Body of pancreas (tissue), 4 donors: ENCODE measurements at places on chromosomes 7 and 10.

- peak; percentile 94 for DNase-seq
- peak within 1 kb of the TSS; percentile 99 for H3K27ac ChIP-seq
- H3K4me1 ChIP-seq = peaks cover 49% of the 10 kb centered on the region
- H3K36me3 ChIP-seq = no peaks in the 10 kb centered on the region
Measured at GRCh38 chr7:21427871-21428658, at the start of gene SP4. TSS of gene SP4 (plus strand) at chr7:21428083. CDS start at chr7:21428252, 169 bp downstream.

DNA sequence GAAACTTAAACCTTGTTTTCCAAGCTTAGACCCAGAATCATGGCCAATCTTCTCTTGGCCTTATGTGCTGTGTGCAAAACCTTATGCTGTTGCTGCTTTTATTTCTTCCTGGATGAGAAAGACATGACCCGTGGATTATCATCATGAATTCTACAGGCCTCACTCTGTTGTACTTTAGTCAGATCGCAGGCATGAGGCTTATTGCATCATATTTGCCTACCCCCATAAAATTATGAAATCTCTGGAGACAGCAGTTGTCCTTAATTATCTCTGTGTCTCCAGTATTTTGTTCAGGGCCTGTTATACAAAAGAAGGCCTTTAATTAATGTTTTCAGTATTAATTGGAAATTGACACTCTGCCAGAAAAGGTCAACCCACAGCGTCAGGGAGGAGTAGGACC lies 71.6 kb downstream of the PLCE1 start:
- no peak for DNase-seq
- peaks cover 5% of the 10 kb centered on the region for H3K4me1 ChIP-seq
- no peak overlapping the region for H3K4me3 ChIP-seq
- no peak overlapping the region for H3K27ac ChIP-seq

- H3K27ac ChIP-seq = no peak overlapping the region
- H3K27me3 ChIP-seq = no peaks in the 10 kb centered on the region
- H3K4me3 ChIP-seq = no peak overlapping the region
- no peaks in the 10 kb centered on the region for H3K36me3 ChIP-seq
Measured at GRCh38 chr10:34731885-34732701, 83.0 kb downstream of the PARD3 start.

DNA sequence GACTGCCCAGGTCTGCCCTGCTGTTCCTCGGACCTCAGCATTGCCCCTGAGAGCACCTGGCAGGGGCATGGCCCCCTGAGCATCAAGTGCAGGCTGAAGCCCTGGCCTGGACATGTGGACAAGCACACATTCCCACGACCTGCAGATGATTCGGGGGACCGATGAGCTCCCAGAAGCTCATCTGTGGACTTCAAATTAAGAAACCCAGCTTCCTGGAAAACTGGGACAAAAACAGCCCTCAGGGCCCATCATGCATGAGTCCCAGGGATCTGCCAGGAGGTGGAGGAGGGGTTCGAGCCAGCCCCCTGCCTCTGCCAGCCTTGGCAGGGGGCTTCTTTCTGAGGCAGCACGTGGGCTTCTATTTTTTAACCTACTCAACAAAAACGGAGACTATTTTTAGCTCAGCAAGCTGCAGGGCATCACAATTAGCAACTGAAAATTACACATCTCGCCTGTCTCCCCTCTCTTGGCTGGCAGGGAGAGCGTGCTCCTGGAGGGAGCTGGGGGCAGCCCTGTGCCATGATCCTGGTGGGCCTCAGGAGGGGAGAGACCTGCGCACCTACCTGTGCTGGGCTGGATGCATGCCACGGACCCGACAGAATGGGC lies 51.8 kb downstream of the RASGEF1A start:
- no peaks in the 10 kb centered on the region for H3K4me1 ChIP-seq
- H3K4me3 ChIP-seq = no peak overlapping the region

GRCh38 chr10:43599333-43599732 lies 6.9 kb upstream of the ZNF485 start:
- H3K4me3 ChIP-seq = no peak overlapping the region
- no peak for DNase-seq
- peaks cover 8% of the 10 kb centered on the region for H3K4me1 ChIP-seq
- H3K27me3 ChIP-seq = no peaks in the 10 kb centered on the region
- no peaks in the 10 kb centered on the region for H3K36me3 ChIP-seq

GRCh38 chr7:157769086-157769485 lies 432.3 kb downstream of the DNAJB6 start:
- H3K36me3 ChIP-seq = no peaks in the 10 kb centered on the region
- no peaks in the 10 kb centered on the region for H3K27me3 ChIP-seq
- H3K4me3 ChIP-seq = no peak overlapping the region
- H3K27ac ChIP-seq = no peak overlapping the region

DNA sequence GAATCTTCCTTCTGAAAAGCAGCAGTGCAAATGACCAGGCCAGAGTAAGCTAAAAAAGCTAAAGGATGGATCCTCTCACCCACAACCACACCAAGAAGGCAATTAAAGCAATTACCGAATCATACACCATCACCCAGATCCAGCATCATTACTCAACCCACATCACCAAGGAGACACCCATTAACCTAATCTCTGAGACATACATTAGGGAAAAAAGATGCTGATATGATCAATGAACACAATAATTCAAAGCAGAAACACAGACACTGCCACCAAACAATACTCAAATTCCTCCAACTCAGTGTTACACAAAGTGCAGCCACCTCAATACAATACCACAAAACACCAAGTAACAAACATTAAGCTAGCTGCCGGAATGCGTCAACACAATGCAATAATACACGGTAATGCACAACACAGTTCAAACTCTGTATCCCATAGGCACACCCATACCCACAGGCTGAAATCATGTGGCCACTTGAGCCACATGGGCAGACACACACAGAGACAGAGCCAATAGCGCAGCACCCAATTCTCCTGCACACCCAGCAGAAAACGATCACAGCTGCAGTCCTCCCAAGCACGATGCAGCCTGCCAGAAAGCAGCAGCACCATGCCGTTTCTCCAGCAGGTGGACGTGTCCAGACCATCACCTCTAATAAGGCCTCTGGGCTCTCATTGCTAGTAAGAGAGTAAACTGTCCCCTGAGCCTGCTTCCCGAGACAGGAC lies 21.5 kb downstream of the PAX2 start:
- H3K36me3 ChIP-seq = no peaks in the 10 kb centered on the region
- peaks cover 3% of the 10 kb centered on the region for H3K4me1 ChIP-seq
- H3K27me3 ChIP-seq = no peaks in the 10 kb centered on the region

DNA sequence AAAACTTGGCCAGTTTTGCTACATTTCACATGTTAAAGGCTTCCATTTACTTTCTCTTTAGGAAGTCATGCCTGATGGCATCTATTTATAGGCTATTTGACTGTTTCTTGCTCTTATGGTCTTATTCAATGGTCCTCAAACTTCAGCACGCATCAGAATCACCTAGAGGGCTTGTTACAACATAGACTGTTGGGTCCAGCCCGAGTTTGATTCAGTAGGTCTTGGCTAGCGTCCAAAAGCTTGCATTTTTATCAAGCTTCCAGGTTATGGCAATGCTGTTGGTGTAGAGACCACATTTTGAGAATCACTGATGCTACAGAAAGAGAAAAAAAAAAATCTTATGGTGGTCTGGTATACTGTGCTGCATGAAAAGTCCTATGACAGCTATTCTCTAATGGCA lies 51.9 kb downstream of the MTPN start:
- H3K27me3 ChIP-seq = no peaks in the 10 kb centered on the region
- peaks cover 8% of the 10 kb centered on the region for H3K4me1 ChIP-seq

GRCh38 chr10:47299611-47300428 lies at the start of gene GDF10:
TSS of gene GDF10 (plus strand) at chr10:47300197. CDS start at chr10:47300652, 455 bp downstream.
- peak within 1 kb of the TSS; percentile 31 for H3K4me3 ChIP-seq
- no peak for DNase-seq
- H3K27me3 ChIP-seq = no peaks in the 10 kb centered on the region
- H3K27ac ChIP-seq = peak within 1 kb of the TSS; percentile 29
- no peaks in the 10 kb centered on the region for H3K36me3 ChIP-seq

DNA sequence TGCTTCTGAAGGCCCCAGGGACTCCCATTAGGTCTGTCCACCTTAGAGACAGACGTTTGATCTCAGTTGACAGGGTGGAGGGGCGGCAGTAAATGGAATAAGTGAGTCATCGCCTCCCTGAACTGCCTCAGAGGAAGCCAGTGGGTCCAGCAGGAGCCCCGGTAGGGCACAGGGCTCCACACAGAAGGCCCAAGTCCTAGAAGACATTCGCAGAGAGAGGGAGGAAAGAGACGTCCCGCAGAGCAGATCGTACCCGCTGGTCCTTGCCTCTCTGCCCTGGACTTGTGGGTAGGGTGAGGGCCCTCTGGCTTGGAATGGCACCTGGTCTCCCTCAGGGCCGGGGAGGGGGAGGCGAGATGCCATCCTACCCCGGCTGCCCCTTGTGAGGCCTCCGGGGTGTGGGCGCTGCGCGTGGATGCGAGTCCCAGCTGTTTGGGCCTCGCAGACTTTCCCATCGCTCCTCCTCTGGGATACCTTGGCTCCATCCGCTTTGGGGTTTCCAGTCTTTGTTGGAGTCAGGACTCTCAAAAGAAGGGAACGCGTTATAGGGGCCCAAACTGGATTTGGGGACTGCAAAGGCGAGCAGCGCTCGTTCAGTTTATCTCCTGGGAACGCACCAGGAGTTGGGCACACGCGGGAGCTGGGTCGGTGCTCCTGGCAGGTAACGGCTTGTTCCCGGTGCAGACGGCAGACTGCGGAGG lies 5.1 kb downstream of the TLX1 start:
- H3K4me3 ChIP-seq = no peak overlapping the region
- no peak for DNase-seq
- H3K36me3 ChIP-seq = no peaks in the 10 kb centered on the region
- no peak overlapping the region for H3K27ac ChIP-seq

GRCh38 chr7:15972862-15973275 lies 286.4 kb upstream of the MEOX2 start:
- no peak overlapping the region for H3K4me3 ChIP-seq
- H3K36me3 ChIP-seq = no peaks in the 10 kb centered on the region
- no peak overlapping the region for H3K27ac ChIP-seq
- no peaks in the 10 kb centered on the region for H3K4me1 ChIP-seq
- DNase-seq = no peak
- H3K27me3 ChIP-seq = no peaks in the 10 kb centered on the region

DNA sequence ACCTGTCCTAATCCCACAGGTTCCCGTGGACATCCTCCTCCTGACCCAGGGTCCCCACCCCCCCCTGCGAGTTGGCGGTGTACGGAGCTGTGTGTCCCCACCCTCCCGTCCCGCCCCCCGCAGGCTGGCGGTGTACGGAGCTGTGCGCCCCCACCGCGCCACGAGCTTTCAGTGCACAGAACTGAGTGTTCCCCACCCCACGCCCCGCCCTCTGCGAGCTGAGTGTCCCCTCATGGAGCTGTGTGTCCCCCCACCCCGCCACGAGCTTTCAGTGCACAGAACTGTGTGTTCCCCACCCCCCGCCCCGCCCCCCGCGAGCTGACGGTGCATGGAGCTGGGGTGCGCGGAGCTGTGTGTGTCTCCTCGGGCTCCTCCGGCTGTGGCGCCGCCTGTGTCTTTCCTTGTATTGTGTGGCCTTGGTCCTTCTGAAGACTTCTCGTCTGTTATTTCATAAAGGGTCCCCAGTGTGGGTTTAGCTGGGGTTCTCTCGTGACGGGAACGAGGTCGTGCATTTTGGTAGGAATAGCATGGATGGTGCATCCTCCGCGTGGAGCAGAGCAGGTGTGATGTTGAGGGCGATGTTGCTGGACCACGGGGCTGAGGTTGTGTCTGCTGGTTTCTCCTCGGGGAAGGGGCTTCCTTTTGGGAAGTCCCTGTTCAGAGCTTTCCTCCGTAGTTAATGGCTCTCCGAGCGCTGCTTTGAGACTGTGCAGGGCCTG lies 18.0 kb upstream of the JAKMIP3 start:
- H3K27me3 ChIP-seq = no peaks in the 10 kb centered on the region
- no peaks in the 10 kb centered on the region for H3K4me1 ChIP-seq
- H3K27ac ChIP-seq = no peak overlapping the region
- no peak overlapping the region for H3K4me3 ChIP-seq

GRCh38 chr7:3494947-3495346 lies 193.9 kb downstream of the SDK1 start:
- peaks cover 10% of the 10 kb centered on the region for H3K4me1 ChIP-seq
- no peak overlapping the region for H3K4me3 ChIP-seq
- DNase-seq = no peak

GRCh38 chr10:31808258-31809218 lies 120.1 kb downstream of the ARHGAP12 start:
- H3K4me1 ChIP-seq = no peaks in the 10 kb centered on the region
- no peak overlapping the region for H3K4me3 ChIP-seq
- no peaks in the 10 kb centered on the region for H3K27me3 ChIP-seq
- no peak overlapping the region for H3K27ac ChIP-seq
- peaks cover 5% of the 10 kb centered on the region for H3K36me3 ChIP-seq

GRCh38 chr10:28628184-28628893 lies 49.0 kb upstream of the BAMBI start:
- no peaks in the 10 kb centered on the region for H3K27me3 ChIP-seq
- no peak overlapping the region for H3K4me3 ChIP-seq
- no peaks in the 10 kb centered on the region for H3K36me3 ChIP-seq
- no peaks in the 10 kb centered on the region for H3K4me1 ChIP-seq
- peak; percentile 82 for DNase-seq

DNA sequence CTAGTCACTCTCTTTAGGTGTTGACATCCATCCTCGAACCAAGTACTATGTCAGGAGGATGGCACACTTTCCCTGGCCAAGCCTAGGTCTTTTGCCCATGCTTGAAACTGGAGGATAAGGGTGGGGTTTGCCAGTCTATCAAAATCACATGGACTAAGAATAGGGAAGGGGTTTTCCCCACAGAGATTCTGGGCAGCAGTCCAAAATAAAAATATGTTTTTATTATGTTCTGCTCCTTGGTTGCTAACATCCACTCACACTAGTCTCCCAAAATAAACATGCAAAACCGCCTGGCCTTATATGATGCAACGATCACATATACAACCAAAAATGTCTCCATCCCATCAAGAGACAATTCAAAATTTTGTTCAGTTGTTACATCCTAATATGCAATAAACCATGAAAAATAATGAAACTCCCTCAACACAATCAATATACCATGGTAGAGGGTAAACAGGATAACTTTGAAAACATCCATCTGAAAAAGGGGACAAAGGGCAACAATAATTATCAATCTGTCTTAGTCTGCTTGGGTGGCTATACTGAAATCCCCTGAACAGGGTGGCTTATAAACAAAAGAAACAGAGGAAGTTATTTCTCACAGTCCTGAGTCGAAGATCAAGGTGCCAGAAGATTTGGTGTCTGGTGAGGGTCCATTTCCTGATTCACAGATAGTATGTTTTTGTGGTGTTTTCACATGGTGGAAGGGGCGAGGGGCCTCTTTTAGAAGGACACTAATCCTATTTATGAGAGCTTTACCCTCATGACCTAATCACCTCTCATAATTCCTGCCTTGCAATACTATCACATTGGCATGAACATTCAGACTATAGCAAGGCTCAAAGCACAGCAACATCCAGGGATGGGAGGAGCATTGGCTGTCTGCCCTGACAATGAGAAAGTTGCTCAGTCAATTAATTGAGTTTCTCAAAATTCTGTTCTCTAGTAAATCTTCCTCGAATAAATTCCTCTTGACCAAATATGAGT lies 159.3 kb downstream of the ETV1 start:
- no peak overlapping the region for H3K4me3 ChIP-seq
- no peak overlapping the region for H3K27ac ChIP-seq
- no peaks in the 10 kb centered on the region for H3K27me3 ChIP-seq
- H3K36me3 ChIP-seq = no peaks in the 10 kb centered on the region

GRCh38 chr10:79159785-79160184 lies 91.0 kb downstream of the ZMIZ1 start:
- peak overlapping the region; percentile 92 for H3K27ac ChIP-seq
- peaks cover 79% of the 10 kb centered on the region for H3K4me1 ChIP-seq
- H3K4me3 ChIP-seq = no peak overlapping the region
